Stromal cell of bone marrow (primary cell): ENCODE measurements at places on chromosomes 16 and 17.
A peak's percentile ranks its signal among the peaks of the same experiment; 100 is the strongest.

DNA sequence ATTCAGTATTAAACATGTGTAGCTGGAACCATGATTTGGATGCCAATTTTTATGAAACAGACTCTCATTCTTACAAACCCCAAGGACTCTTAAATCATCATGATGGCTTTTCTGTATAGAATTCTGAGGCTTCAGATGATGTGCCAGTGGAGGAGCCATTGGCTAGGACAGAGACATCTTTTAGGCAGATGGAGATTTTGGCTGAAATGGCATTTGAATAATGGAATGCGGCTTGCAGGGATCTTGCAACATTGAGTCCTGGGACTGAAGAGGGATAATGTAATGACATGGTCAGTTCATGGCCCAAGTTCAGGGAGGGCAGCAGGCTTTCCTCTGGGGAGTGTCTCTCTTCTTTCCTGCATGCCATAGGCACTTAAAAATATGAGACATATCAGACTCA, 172.4 kb downstream of the ABCA8 start:
- peak; percentile 64 for DNase-seq

DNA sequence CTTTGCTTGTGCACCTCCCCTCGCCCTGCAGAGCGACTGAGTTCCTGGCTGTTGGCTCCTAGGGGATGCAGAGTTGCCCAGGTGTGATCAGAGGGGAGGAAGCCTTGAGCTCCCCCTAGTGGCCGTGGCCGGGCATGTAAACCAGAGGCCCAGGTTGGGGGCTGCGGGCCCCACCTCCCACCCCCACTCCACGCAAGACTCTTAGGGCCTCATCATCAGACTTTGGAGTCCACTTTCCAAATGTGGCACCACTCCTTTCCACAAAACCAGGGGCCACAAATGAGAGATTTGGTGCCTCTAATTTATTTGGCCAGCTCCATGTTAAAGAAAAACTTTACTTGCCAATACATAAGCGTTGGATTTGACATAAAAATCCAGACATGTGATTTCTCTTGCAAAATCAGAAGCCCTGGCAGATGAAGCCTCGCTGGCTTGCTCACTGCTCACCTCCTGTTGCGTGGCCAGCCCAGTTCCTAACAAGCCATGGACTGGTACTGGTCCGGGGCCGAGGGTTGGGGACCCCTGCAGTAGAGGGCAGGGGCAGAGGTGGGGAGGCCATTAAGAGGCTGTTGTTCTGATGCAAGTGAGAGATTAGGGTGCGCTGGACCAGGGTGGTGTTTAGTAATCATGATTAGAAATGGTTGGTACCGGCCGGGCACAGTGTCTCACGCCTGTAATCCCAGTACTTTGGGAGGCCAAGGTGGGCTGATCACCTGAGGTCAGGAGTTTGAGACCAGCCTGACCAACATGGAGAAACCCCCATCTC, 28.7 kb upstream of the GAS7 start:
- DNase-seq, result no peak

- DNase-seq, result no peak
Measured at GRCh38 chr17:47708864-47709541, 15.0 kb downstream of the TBKBP1 start.

- no peak for DNase-seq
Measured at GRCh38 chr16:75550211-75550662, 5.8 kb downstream of the TMEM231 start.

GRCh38 chr16:53664724-53665345, 38.8 kb downstream of the RPGRIP1L start:
- DNase-seq, result peak; percentile 93

GRCh38 chr16:88651276-88651988, 579 bp upstream of the CYBA start:
- DNase-seq, result no peak

DNA sequence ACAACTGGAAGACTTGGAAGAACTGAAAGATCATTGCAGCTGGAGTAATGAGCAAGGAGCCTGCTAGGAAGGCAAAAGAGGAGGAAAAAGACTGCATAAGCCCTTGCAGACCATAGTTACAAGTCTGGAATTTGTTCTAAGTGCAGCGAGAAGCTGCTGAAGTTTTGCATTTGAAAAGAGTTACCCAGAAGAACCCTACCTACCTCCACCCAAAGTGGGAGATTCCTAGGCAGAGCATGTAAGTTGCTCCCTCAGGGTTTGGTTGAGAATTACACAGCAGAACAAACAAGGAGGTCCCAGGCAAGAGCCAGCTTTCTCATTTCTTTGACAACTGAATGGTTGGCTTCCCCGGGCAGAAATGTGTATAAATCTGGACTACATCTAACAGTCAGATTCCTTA, 118.7 kb upstream of the NUDT7 start:
- no peak for DNase-seq

- DNase-seq, result no peak
Measured at GRCh38 chr16:88665148-88665547, 2.3 kb upstream of the MVD start.

- DNase-seq, result no peak
Measured at GRCh38 chr16:88345721-88346560, 36.8 kb upstream of the ZNF469 start.

- no peak for DNase-seq
Measured at GRCh38 chr17:34071886-34072420, 183.1 kb upstream of the CCL2 start.

DNA sequence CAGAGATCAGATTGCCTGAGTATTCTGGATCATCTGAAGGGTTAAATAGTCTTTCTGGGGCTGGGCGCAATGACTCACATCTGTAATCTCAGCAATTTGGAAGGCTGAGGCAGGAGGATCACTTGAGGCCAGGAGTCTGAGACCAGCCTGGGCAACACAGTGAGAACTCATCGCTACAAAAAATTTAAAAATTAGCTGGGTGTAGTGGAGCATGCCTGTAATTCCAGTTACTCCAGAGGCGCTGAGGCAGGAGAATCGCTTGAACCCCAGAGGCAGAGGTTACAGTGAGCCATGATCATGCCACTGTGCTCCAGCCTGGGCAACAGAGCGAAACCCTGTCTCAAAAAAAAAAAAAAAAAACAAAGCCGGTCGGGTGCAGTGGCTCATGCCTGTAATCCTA, 15.7 kb downstream of the MVP start:
- no peak for DNase-seq

- no peak for DNase-seq
Measured at GRCh38 chr17:7266784-7267183, 4.5 kb upstream of the CLDN7 start.

DNA sequence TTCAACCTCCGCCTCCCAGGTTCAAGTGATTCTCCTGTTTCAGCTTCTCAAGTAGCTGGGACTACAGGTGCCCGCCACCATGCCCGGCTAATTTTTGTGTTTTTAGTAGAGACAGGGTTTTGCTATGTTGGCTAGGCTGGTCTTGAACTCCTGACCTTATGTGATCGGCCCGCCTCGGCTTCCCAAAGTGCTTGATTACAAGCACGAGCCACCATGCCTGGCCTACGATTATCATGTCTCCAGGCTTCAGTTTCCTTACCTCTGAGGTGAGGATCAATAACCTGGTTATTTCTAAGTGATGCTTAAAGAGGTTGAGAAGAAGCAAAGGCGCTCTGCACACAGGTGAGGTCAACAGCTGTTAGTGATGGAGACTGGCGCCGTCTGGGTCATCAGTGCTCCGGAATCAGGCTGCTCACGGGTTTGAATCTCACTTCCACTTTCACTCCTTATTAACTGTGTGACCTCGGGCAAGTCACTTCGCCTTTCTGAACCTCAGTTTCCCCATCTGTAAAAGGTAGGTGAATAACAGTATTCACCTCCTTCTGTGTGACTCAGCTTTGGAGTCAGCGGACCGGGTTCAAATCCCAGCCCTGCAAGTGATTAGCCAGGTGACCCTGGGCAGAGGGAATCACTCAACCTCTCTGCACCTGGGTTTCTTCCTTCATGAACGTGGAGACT, 745 bp upstream of the ABCC1 start:
- no peak for DNase-seq

GRCh38 chr17:52751051-52751450, 592.5 kb upstream of the CA10 start:
- DNase-seq, result no peak

DNA sequence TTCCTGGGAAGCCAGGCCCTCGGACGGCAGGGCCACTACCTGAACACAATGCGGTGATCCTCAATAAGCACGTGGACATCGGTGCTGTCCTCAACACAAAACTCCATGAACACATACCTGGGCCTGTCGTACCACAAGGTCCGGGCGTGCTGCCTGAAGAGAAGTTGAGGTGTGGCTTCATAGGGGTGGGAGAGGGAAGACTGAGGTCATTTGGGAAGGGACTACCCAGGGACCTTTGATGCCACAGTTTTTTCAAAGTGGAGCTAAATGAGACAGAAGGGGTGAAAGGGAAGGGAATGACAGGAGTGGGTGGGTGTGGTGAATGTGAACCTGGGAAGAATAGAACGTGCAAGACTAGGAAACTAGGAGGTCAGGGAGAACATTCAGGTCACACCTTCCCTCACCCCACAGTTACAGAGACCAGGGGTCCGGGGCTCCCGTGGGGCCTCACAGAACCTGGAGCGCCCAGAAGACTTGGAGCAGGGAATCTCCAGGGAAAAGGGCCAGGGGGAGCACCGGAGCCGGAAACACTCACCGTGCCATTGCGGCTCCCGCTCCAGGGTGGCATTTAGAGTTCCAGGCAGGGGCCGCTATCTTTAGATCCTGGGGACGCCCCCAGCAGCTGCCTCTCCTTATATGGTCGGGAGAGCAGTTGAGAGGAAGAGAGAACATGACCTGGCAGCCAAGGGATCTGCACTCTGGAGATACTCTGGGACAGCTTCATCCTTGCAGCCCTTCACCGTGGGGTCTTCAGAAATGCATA, at the start of gene PTGES3L:
Gene PTGES3L (minus strand): TSS at position 570 of the 763 bp plus-strand sequence. CDS start 27 bp downstream, at position 543.
- no peak for DNase-seq

GRCh38 chr17:39057701-39058206, 90.6 kb upstream of the FBXO47 start:
- DNase-seq, result no peak

- no peak for DNase-seq
Measured at GRCh38 chr17:78448356-78448993, 70.0 kb downstream of the PGS1 start.

- DNase-seq, result no peak
Measured at GRCh38 chr17:57862694-57863667, 13.1 kb upstream of the MRPS23 start.

- DNase-seq, result peak; percentile 47
Measured at GRCh38 chr17:40399185-40399584, 18.5 kb downstream of the TOP2A start.

DNA sequence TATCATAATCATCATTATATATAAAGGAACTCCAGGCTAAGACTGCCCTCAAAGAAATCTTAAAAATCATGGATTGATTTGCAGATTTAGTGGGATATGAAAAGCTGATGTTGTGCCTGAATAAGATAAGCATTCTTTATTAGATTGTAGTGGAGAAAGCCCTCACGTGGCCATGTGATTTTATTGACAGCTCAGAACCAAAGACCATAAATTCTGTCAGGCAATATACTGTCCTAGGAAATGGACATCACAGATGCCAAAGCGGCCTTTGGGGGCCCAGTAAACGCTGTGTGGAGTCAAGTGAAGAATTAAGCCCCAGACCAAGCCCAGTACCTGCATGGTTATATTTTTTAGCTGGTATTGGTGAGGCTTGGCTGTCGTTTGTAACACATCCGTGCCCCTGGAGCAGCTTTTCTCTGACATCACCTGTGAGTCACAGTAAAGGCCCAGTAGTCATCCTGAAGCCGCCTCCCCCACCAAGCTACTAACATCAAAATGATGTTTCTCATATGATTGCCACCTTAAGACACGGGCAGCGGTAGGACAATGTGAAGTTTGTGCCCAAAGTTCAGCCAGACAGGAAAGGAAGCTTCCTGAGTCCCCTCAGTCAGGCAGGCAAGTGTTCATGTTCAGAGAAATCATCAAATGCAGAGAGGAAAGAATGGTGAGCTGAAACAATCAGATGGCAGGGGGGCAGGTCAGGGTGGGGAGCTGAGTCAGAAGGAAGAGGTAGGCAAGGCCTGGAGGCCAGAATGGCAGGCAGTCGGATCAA, 209.4 kb downstream of the IRX3 start:
- DNase-seq, result peak; percentile 24

GRCh38 chr17:71764505-71764904, 356.3 kb upstream of the SOX9 start:
- no peak for DNase-seq

GRCh38 chr17:20934288-20934687, 108.5 kb downstream of the USP22 start:
- DNase-seq, result no peak

DNA sequence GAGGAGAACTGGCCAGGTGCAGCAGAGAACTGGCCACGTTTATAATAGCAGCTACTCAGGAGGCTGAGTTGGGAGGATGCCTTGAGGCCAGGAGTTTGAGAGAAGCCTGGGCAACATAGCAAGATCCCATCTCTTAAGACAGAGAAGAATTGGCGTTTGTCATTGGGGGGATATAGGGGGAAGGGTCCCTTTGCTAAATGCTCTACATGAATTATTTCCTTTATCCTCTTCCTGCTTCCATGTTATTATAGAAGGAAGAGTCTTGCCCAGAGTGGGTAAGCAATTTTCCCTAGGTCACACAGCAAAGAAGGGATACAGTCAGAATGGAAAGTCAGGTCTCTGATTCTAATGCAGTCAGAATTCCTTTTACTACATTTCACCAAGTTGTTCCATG, 68.0 kb downstream of the MYH11 start:
- DNase-seq, result no peak

GRCh38 chr17:17748604-17749003, 67.3 kb downstream of the RAI1 start:
- no peak for DNase-seq

GRCh38 chr16:48409839-48410632, 24.8 kb upstream of the SIAH1 start:
- peak; percentile 77 for DNase-seq

- no peak for DNase-seq
Measured at GRCh38 chr17:67836205-67836987, 11.1 kb downstream of the BPTF start.

GRCh38 chr16:86016201-86016965, 117.4 kb downstream of the IRF8 start:
- peak; percentile 28 for DNase-seq

DNA sequence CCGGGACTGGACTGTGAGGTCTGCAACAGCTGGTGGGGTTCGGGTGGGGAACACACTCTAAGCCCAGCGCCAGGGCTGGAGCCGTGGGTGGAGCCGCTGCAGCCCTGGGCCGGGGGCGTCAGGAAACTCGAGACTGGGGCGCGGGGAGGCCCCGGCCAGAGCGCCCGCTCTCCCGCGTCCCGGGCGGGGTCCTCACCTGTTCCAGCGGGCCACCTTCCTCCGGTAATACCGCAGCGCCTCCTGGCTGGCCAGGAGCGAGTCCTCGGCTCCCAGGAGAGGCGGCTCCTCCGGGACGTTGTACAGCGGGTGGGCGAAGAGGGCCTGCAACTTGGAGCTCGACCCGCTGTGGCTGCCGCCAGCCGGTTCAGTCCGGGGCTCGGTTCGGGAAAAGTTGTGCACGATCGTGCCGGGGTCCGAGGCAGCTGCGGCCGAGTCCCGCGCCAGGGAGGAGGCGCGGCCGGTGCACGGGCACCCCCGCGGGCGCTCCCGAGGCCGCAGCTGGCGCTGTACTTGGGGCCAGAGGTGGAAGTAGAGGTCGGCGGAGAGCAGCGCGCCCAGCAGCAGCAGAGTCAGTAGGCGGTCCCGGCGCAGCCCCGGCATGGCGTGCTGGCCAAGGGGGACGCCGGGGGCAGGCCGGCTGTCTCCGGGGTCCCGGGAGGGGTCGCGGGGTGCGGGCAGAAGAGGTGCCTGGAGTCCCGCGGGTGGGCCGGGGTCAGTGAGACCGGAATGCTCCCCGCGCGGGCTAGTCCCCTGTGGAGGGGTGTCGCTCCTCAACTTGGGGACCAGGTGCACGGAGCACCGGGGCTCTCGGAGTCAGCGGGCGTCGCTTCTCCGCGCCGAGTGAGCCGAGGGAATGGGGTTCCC, 868 bp downstream of the FAM20A start:
- no peak for DNase-seq

- no peak for DNase-seq
Measured at GRCh38 chr17:37194208-37194607, 181.6 kb upstream of the C17orf78 start.
